ENCODE measurements at places on chromosomes 5 and 9.

DNA sequence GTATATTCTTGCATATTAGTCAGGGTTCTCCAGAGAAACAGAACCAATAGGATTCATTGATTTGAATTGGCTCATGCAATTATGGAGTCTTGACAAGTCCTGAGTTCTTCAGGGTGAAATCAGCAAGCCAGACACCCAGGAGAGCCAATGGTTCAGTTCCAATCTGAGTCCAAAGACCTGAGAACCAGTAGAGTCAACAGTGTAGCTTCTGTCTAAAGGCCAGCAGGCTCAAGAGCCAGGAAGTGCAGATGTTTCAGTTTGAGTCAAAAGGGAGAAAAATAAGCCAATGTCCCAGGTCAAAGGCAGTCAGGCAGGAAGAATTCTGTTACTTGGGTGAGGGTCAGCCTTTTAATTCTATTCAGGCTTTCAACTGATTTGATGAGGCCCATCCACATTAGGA lies 37.8 kb upstream of the ANKRD34B start:
- DNase-seq = no peak

- no peak for DNase-seq
Observed at GRCh38 chr5:3789519-3790193, 194.0 kb downstream of the IRX1 start.

DNA sequence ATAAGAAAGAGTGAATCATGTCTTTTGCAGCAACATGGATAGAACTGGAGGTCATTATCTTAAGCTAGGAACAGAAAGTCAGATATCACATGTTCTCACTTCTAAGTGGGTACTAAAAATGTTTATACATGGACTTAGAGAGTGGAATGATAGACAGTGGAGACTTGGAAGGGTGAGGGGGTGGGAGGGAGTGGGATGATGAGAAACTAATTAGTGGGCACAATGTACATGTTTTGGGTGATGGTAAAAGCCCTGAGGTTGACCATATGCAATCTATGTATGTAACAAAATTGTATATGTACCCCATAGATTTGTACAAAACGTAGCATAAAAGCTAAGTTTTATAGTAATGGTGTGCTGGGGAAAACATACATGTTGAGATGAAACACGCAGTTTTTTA lies 25.3 kb downstream of the CSNK1G3 start:
- DNase-seq = no peak

DNA sequence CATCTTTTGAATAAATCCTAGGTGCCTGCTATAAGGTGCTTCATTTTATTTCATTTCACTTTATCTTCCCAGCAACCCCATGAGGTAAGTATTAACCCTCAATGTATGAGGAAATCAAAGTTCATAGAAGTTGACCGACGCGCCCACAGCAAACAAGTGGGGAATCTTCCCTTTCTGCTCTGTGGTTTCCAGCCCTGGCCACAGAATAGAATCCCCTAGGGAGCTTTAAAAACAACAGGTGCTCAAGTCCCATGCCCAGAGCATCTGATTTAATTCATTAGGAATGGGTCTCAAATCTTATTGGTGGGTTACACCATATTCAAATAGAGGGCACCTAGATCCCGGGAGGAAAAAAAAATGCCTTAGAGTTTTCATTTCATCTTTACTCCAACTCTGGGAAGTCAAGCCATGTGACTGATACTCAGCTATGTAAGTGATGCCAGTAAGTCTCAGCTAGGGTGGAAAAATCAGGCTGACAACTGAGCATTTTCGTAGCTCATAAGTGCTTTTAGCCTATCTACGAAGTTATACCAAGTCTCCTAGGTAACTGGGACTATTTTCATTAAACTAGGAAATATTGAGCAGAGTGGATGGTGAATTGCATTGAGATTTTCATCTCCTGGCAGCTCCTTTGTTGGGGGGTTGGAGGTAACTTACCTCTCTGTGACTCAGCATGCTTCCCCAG lies 353.4 kb upstream of the SLC30A5 start:
- DNase-seq = no peak

DNA sequence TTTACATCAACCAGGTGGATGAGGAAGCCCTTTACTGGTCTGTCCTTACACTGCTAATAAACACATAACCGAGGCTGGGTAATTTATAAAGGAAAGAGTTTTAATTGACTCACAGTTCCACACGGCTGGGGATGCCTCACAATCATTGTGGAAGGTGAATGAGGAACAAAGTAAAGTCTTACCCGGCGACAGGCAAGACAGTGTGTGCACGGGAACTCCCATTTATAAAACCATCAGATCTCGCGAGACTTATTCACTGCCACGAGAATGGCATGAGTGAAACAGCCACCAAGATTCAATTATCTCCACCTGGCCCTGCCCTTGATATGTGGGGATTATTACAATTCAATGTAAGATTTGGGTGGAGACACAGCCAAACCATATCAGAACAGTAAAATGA lies 67.3 kb upstream of the GRAMD2B start:
- no peak for DNase-seq

- no peak for DNase-seq
Observed at GRCh38 chr5:107514305-107514704, 156.4 kb downstream of the EFNA5 start.

DNA sequence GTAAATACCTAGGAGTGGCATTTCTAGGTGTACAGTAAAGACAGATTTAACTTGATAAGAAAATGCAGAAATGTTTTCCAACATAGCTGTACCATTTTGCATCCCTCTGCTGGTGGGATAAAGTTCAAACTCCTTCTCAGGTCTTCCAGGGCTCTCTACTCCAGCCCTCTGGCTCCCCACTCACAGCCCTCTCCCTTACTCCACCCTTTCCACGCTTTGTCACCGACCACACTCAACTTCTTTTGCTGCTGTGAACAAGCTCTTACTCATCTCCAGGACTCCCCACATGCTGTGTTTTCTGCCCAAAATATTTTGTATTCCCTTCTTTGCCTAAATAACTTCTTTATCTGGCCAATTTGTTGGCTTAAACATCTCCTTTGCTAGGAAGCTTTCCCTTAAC lies 90.6 kb upstream of the OSMR start:
- no peak for DNase-seq

DNA sequence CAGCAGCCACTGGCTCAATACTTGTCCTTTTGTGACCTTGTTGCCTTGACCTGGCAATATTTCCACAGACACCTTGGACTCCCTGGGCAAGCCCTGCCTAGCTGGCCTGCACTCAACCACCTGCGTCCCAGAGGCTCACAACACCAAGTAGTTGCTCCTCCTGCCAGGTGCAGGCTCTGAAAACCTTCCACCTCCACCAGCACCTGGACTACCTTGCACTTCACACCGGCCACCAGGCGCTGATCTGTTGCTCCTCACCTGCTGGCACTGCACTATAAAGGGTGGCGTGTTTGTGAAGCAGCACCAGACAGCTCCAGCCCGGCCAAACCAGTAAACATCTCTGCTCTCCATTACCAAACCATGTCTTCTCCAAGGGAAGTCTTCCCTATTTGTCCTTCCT lies 997.7 kb downstream of the PTPRD start:
- no peak for DNase-seq

- no peak for DNase-seq
Observed at GRCh38 chr5:174312641-174313040, 267.1 kb downstream of the NSG2 start.

DNA sequence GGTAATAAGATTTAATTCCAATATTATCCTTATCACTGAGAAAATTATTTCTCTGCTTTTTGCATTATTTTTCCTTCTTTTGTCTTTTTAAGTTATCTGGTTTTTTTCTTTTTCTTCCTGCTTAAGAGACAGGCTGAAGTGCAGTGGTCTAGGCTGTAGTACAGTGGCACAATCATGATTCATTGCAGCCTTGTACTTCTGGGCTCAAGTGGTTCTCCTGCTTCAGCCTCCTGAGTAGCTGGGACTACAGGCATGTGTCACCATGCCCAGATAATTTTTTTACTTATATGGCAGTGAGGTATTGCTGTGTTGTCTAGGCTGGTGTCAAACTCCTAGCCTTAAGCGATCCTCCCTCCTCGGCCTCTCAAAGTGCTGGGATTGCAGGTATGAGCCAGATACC lies 93.9 kb downstream of the SLC44A1 start:
- no peak for DNase-seq

Data from activated T-helper 1 cell treated with anti-CD3 and anti-CD28 coated beads, Interleukin-2, amount 50 U/mL, for 16 hours (primary cell).